ENCODE measurements at places on chromosomes 6 and 20.

- DNase-seq: no peak
Observed at GRCh38 chr6:113495521-113495920, 361.6 kb upstream of the MARCKS start.

DNA sequence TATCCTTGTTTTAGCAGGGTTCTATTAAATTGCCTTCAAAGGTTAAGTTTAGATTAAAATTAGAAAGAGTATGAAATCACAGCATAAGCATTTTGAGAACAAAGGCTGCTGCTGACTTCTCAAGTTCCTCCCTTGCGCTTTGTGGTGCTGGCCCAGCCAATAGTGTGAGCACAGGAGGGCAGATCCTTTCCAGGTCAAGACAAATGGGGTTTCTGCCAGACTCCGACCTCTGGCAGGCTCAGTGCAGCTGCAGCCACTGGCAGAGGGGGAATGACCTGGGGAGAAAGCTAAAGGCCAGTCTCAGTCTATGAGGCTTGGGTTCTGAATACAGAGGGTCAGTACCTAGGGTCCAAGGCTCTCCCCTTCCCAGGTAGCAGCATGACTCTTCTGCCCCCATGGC lies 27.0 kb downstream of the CLIC5 start:
- DNase-seq: no peak

DNA sequence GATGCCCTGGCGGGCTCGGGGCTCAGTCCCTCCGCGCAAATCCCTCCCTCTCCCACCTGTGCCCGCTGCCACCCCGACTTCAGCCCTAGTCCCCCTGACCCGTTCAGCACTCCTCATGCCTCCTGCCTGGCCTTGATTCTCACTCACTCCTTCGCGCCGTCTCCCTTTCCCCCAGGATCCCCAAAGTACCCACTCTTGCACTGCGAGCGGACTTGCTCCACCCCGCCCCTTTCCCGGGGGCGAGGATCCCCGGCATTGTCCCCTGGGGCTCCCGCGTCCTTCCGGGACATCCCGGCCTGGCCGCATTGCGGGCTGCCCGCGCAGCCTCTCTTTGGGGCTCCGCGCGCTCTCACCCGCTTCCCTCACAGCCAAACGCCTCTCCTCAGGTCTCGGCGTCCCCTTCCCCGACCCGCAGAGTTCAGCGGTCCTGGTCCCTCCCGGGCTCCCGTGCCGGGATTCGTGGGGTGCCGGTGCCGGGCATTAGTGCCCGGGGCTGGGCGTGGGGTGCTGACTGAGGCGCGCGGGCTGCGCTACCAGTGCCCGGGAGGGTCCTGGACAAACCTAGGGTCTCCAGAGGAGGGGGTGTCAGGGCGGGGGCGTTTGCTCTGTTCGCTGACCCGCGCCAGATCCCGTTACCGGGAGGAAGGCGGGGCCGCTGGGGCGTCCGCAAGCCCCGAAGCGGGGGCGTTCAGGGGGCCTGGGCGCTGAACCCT lies 45.5 kb upstream of the SUPT3H start:
- no peak for DNase-seq

GRCh38 chr20:15675061-15675514 lies 898.2 kb downstream of the KIF16B start:
- no peak for DNase-seq

DNA sequence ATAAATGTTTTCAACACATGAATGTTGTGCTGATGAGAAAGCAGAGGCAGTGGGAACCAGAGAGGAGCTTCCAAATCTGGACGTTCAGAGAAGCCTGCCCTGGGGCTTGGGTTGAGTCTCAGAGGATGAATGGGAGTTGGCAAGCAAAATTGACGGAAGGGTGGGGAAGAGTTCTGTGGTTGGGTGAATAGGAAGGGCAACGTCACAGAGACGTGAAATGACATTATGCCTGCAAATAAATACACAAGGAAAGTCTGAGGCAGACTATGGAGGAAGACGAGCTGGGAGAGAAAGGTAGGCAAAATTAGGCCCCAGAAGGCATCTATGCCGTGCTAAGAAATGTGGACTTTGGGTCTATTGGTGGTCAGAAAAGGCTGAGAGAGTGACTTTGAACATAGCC lies 25.2 kb upstream of the SGK1 start:
- DNase-seq: no peak

DNA sequence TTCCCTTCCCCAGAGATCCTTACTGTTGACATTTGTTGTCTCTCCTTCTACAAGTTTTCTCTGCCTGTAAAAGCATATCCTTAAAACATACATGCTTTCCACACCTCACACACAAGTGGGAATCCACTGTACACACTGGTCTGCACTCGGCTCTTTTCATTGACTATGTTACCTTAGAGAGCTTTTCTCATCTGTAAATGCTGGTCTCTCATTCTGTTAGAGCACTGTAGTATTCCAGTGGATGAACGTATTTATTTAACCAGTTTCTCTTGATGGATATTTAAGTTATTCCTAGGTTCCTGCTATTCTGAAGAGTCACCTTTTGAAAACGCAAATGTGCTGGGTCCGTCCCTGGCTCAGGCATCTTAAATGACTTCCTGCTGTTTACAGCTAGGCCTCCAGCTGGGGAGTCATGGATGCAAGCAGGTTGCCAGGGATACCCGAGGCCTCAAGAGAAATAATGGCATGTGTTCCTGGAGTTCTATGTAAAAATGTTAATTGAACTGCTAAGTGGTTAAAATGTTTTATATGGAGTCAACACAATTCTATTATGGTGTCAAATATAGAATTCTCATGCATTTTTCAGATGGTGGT lies 61.1 kb upstream of the TGM3 start:
- DNase-seq: no peak

DNA sequence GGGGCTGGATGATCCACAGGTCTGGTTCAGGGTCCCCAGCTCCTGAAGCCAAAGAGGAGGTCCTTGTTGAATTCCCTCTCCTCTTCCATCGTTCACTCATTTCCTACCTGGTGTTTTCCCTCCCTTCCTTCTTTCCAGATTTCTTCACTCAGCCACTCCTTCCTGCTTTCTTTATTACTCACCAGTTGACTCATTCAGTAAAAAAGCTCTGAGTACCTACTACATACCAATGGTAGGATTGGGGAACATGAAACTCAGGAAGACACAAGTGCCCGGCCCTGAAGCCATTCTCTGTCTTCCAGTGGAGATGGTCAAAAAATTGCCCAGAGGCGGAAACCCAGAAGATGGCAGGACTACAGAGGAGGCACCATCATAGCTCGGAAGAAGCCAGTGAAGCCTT lies 11.9 kb upstream of the NSFL1C start:
- no peak for DNase-seq

- no peak for DNase-seq
Observed at GRCh38 chr20:55478724-55479450, 526.4 kb downstream of the CBLN4 start.

- no peak for DNase-seq
Observed at GRCh38 chr6:16677458-16677857, 83.8 kb downstream of the ATXN1 start.

GRCh38 chr6:137968901-137969300 lies 101.8 kb downstream of the TNFAIP3 start:
- DNase-seq: no peak

DNA sequence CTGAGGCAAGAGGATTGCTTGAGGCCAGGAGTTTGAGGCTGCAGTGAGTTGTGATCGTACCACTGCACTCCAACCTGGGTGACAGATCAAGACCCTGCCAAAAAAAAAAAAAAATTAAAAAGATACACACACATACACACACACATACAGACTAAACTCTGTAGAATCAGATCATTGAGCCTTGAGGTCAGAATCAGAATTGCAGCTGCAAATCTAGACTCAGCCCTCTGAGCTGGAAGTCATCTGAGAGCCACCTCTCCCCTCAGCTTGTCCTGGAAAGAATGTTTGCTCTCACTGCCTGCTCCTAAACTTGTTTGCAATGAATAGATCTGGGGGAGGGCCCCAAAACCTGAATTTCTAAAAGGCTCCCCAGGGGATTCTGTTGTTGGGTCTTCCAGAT lies 41.4 kb upstream of the ANGPT4 start:
- peak; percentile 16 for DNase-seq

- peak; percentile 16 for DNase-seq
Observed at GRCh38 chr6:158715330-158716311, 65.8 kb downstream of the SYTL3 start.

GRCh38 chr6:3603340-3604130 lies 146.7 kb upstream of the SLC22A23 start:
- DNase-seq: peak; percentile 61

GRCh38 chr20:37943501-37944455 lies 40.9 kb downstream of the VSTM2L start:
- DNase-seq: no peak

GRCh38 chr6:1525364-1526038 lies 84.2 kb upstream of the FOXC1 start:
- no peak for DNase-seq

DNA sequence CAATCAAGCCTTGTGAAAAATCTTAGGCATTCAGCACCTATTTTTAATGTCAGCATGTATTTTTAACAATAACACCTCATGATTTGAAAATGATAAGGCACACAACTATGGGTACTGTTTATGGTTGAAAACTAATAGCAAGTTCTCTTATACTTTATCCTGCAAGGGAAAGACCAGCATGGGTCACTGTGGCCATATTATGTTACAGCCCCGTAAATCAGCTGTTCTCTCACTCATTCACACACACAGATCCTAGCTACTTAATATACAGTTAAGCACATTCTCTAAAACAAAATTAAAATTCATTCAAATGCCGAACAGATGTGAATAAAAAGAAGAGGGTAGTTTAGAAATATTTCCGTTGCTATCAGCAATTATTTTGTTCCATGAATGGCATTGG lies 224.4 kb downstream of the OGFRL1 start:
- no peak for DNase-seq

- no peak for DNase-seq
Observed at GRCh38 chr6:136326038-136326553, 36.5 kb upstream of the BCLAF1 start.

GRCh38 chr6:31031095-31031494 lies 20.8 kb downstream of the MUC22 start:
- no peak for DNase-seq

GRCh38 chr6:10695086-10695657 lies 400 bp downstream of the PAK1IP1 start:
- no peak for DNase-seq

DNA sequence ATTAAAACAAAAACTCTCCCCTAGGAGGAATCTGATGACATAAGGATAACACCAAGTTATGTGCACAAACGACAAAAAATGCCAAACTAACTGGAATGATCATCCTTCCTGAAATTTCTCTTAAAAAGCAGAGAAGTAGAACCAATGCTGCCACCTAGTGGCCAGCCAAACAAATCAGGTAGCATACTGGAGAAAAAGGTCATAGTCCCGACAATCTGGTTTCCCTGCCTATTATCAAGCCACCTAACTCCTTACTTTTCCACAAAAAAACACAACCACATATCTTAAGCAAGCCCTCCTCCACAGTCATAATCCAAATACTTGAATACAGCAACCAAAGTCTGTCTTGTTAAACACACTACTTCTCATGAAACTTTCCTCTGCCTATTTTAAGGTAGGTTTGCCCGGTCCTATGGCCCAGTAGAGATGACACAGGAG lies 5.3 kb downstream of the OARD1 start:
- peak; percentile 64 for DNase-seq

- DNase-seq: peak; percentile 45
Observed at GRCh38 chr6:168605964-168606363, 165.0 kb downstream of the SMOC2 start.

- no peak for DNase-seq
Observed at GRCh38 chr6:152398993-152399392, 238.2 kb downstream of the SYNE1 start.

DNA sequence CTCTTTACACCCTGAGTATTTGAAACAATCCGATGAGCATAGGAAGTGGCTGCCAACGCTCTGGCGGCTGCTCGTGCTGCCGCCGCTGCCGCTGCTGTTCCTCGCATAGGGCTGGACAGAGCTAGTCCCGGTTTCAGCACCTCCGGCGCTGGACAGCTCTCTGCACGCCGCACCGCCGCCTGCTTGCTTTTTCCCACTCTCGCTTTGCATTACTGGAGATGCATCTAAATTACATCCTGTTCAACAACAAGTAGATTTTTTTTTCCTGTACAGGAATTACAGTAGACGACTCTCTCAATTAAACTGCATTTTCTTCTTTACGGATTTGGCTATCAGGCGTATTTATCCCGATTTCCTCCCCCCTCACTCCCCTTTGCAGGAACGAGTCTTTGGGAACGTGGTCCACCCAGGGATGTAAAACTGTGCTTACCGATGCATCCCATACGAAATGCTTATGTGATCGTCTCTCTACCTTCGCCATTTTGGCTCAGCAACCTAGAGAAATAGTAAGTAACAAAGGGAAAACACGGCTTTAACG lies 563.8 kb downstream of the LMBRD1 start:
- DNase-seq: peak; percentile 81

DNA sequence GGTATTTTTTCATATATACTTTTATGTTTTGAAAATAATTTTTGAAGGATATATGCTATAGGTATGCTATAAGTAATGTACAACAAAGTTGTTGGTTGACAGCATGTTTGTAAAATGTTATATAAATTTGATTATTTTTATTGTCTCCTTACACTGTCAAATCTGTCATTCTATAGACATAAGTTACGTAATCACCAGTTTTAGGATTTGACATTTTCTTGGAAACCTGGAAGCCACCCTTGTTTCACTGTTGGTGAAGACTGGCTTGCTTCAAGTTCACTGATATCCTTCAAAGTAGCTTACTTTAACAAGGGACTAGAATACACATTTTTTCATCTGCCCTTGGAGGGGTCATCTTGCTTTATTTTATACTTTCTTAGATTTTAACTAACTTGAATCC lies 1288.6 kb upstream of the EYS start:
- DNase-seq: no peak

DNA sequence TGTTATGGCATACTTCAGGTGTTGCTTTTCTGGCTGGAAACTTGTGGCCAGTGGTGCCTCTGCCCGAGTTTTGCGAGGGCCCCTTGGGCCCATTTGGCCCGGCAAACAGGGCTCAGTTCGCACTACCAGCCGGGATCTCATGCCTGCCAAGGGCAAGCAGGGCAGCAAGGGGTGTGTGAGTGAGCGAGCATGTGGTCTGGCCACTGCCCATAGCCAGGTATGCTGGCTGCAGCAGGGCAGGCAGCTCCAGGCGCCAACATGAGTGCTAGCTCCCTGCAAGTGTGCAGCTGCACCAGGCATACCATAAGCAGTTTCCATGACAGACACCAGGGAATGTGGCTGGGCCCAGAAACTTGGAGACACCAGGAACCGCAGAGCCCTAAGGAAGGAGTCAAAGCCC lies 389.5 kb downstream of the NKAIN2 start:
- no peak for DNase-seq

GRCh38 chr20:53786445-53787267 lies 193.0 kb upstream of the ZNF217 start:
- peak; percentile 55 for DNase-seq

DNA sequence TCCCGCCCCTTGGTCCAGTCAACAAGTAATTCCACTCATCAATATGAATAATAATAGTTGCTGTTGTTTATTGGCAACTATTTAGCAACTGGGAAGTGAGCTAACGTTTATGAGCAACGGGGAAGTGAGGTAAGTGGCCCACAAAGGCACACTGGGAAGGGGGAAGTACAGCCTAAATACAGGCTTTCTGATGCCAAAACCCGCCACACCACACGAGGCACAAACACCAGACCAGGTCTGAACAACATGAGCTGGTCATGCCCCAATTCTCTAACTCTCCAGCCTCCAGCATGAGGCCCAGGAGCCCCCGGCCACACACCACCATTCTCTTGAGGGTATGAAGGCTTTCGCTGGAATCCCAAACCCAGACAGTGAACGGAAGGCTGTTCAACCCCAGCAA lies 50.8 kb downstream of the PREX1 start:
- DNase-seq: no peak

GRCh38 chr6:25309886-25310285 lies 30.7 kb downstream of the CARMIL1 start:
- no peak for DNase-seq

- DNase-seq: no peak
Observed at GRCh38 chr20:59392736-59393135, 92.3 kb downstream of the EDN3 start.
